ENCODE measurements at places on chromosomes 1 and 21. TPM values are rescaled to one million over a fixed set of nuclear protein-coding genes. Genes with fewer than 3 reads are reported as not detected.

DNA sequence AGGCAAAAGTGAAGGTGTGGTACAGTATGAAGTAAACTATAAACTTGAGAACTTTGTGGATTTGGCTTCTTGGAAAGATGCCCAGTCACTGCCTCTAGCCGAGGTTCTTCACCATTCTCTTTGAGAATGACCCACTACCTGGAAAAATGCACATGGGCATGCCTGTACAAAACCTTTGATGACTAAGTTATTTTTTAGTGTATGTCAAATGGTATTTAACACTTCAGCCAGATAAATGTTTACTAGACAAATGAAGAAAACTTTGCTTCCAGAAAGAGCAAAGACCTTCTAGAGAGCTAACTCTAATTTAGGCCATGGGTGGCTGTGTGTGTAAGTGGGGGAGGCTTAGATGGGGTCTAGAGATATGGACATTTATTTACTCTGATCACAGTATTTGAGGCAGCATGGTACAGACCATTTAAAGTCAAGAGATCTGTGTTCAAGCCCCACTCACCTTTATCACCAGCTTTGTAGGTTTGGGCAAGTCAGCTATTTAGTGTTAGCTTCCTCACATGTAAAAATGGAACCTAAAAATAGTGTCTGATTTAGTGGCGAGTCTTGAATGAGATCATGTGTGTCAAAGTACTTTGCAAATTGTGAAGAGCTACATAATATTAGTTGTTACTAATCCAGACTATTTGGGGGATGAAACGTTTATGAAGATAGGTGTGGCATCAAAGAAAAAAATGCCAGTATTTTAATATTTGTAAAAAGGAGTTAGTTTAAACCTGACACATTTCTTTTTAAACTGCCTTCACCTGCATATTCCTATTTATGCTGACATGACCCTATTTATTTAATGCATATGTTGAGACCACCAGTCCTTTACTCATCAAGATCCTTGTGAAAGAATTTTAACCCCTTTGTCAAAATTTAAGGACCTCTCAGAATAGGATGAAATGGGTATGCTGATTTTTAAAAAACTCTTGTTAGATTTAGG is 20.2 kb downstream of the NFYC start:
- no peaks in the 10 kb centered on the region for H3K27me3 ChIP-seq
- H3K36me3 ChIP-seq = no peaks in the 10 kb centered on the region
- H3K27ac ChIP-seq = peak overlapping the region; percentile 55

DNA sequence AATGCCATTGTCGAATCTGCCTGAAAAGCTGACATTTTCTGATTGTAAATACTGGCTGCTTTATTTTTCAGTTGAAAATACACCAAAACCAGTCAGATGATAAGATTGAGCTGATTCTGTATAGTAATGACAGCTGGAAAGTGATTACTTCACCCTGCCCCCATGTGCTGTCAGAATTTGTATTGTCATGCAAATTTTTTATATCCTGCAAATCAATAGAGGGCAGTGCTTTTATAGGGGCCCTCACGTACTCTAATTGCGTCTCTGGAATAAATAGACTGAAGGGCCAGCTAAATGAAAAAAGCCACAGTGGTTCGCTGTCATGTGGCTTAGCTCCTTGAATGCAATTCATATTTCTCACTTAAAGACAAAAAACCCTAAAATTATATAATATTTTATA is 208.6 kb downstream of the LHX8 start:
- no peak overlapping the region for H3K4me3 ChIP-seq
- no peaks in the 10 kb centered on the region for H3K36me3 ChIP-seq
- H3K27me3 ChIP-seq = no peaks in the 10 kb centered on the region
- no peak for DNase-seq

- peaks cover 33% of the 10 kb centered on the region for H3K4me1 ChIP-seq
- H3K27me3 ChIP-seq = no peaks in the 10 kb centered on the region
- H3K4me3 ChIP-seq = peak overlapping the region; percentile 86
- no peak for DNase-seq
Measured at GRCh38 chr21:42219606-42220137, 732 bp downstream of the ABCG1 start.

GRCh38 chr21:35164380-35164779 is 115.3 kb upstream of the RUNX1 start:
- H3K4me3 ChIP-seq = no peak overlapping the region
- H3K27me3 ChIP-seq = no peaks in the 10 kb centered on the region
- no peak overlapping the region for H3K27ac ChIP-seq
- no peaks in the 10 kb centered on the region for H3K36me3 ChIP-seq

- no peak overlapping the region for H3K27ac ChIP-seq
- no peaks in the 10 kb centered on the region for H3K27me3 ChIP-seq
- peaks cover 6% of the 10 kb centered on the region for H3K4me1 ChIP-seq
- H3K4me3 ChIP-seq = no peak overlapping the region
Measured at GRCh38 chr1:248805876-248806275, 19.8 kb downstream of the SH3BP5L start.

DNA sequence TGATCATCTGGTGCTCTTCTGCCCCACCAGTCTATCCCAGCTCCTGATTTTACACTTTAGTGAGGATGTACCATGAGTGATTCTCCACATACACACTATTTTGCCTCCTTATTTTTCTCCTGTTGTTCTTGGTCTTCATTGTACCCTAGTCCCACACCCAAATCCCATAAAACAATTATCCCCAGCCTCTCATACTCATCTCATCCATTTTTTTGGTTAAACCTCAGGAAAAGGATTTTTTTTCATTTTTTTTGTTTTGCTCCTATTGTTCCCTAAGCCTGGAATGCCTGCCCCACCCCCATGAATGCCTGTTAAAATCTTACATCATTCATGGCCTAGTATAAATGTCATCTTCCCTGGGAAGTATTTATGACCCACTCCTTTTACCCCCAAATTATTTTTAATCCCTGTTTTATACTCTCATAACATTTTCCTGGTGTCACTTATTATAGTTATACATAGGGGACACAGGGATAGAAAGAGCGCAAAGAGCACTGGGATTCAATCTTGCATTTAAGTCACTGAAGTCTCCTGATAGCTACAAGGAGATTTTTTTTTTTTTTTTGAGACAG is 4.9 kb upstream of the LINGO4 start:
- no peak overlapping the region for H3K27ac ChIP-seq
- H3K27me3 ChIP-seq = no peaks in the 10 kb centered on the region
- H3K4me3 ChIP-seq = no peak overlapping the region
- no peak for DNase-seq

DNA sequence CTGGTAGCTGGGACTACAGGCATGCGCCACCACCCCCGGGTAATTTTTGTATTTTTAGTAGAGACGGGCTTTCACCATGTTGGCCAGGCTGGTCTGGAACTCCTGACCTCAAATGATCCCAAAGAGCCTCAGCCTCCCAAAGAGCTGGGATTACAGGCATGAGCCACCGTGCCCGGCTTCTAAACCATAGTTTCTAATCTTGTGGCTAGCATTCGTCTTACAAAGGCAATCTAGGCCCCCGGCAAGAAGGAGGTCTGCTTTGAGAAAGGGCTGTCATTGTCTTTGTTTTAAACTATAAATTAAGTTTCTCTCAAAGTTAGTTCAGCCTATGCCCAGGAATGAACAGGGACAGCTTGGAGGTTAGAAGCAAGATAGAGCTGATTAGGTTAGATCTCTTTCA is 10.3 kb upstream of the L1TD1 start:
- no peaks in the 10 kb centered on the region for H3K4me1 ChIP-seq
- H3K36me3 ChIP-seq = no peaks in the 10 kb centered on the region
- no peak overlapping the region for H3K4me3 ChIP-seq
- no peak for DNase-seq
- no peak overlapping the region for H3K27ac ChIP-seq
- no peaks in the 10 kb centered on the region for H3K27me3 ChIP-seq

GRCh38 chr1:76289692-76290091 is 215.1 kb downstream of the ST6GALNAC3 start:
- DNase-seq = no peak
- H3K27ac ChIP-seq = no peak overlapping the region
- H3K4me3 ChIP-seq = no peak overlapping the region
- H3K36me3 ChIP-seq = no peaks in the 10 kb centered on the region

- no peaks in the 10 kb centered on the region for H3K27me3 ChIP-seq
- no peak overlapping the region for H3K4me3 ChIP-seq
- H3K27ac ChIP-seq = no peak overlapping the region
- DNase-seq = no peak
- H3K4me1 ChIP-seq = peaks cover 7% of the 10 kb centered on the region
- H3K36me3 ChIP-seq = no peaks in the 10 kb centered on the region
Measured at GRCh38 chr1:88877382-88877825, 14.0 kb downstream of the GTF2B start.

DNA sequence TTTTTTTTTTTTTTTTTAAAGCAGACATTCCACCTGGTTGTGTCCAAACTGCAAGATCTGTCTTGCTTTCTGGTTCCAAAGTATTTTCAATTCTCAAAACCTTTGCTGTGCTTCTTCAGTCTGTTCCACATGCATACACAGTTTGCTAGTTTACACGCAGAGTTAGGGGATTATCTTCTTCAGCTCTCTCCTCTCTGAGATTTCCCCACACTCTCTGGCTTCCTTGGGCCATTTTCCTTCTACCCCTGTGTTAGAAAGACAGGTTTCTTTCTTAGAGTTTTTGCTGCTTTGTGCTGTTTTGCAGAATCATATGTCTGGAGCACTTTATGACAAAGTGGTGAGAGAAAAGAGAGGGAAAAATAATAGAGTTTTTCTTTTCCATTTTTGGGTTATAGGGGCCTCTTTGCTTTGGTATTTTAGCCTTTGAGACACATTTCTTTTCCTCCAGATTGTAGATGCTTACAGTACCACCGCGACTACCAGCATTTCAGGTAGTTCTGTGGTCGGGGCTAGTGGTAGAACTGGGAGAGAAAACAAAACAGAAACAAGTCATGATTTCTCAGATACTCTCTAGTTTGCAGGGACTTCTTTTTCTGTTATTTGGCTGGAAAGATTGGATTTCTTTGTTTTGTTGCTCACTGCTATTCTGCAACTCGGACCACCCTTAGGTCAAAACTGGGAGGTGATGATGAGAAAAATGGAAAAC is 66.3 kb downstream of the RABGAP1L start:
- no peaks in the 10 kb centered on the region for H3K4me1 ChIP-seq
- no peaks in the 10 kb centered on the region for H3K27me3 ChIP-seq
- H3K4me3 ChIP-seq = no peak overlapping the region
- no peak overlapping the region for H3K27ac ChIP-seq
- DNase-seq = no peak

- H3K4me3 ChIP-seq = no peak overlapping the region
- no peaks in the 10 kb centered on the region for H3K36me3 ChIP-seq
- peaks cover 3% of the 10 kb centered on the region for H3K4me1 ChIP-seq
- H3K27ac ChIP-seq = no peak overlapping the region
- DNase-seq = no peak
Measured at GRCh38 chr1:183600634-183601033, 10.4 kb upstream of the NCF2 start.

DNA sequence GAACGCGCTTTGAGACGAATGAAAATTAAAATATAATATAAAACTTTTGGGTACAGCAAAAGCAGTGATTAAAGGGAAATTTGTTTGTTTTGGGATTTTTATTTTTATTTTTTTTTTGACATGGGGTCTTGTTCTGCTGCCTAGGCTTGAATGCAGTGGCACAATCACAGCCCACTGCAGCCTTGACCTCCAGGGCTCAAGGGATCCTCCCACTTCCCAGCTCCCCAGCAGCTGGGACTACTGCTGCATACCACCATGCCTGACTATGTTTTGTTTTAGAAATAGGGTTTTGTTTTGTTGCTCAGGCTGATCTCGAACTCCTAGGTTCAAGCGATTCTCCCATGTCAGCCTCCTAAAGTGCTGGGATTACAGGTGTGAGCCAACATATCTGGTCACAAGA is 30.3 kb downstream of the USP24 start:
- no peak overlapping the region for H3K4me3 ChIP-seq
- H3K4me1 ChIP-seq = no peaks in the 10 kb centered on the region
- H3K36me3 ChIP-seq = no peaks in the 10 kb centered on the region
- H3K27ac ChIP-seq = no peak overlapping the region

- no peak overlapping the region for H3K4me3 ChIP-seq
- DNase-seq = no peak
- no peak overlapping the region for H3K27ac ChIP-seq
- no peaks in the 10 kb centered on the region for H3K36me3 ChIP-seq
Measured at GRCh38 chr1:82538876-82539275, 738.1 kb downstream of the ADGRL2 start.

DNA sequence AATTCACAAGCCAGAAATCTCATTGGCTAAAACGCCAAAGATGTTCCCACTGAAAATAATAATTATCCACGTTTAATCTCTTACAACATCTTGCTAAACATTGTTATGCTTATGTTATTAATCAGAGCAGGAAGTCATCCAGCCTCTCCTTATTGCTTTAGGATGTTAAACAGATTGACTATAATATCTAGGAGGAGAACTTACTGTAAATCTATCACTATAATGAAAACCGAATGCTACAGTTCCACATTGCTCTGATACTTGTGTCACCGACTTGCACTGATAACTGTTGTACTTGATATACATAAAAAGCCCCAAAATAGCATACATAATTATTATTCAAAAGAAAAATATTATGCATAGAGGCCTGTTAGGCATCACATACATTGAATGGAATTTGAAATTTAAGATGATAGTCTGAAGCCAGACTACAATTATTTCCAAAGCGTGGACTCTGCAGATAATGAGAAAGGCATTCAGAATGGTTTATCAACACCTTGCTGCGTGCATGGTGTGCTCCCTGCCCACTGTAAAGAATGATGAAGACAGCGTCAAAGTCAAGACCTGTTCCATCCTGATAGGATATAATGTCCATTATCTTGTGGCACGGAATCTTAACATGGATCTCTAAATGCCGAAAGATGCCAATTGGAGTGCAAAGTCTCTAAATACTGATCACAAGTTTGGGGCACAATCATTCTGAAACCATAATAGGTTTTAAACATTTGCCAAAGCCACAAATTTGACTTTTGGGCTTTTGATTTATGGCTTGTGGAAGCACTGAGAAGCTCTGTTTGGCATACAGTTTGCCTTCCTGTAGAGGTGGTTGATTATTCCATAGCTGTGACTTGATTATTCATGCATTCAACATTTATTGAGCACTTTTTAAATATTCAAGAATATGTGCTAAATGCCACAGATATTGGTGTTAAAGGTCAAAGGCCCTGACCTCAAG is 71.3 kb downstream of the CRB1 start:
- no peak overlapping the region for H3K27ac ChIP-seq
- DNase-seq = no peak
- H3K4me3 ChIP-seq = no peak overlapping the region
- no peaks in the 10 kb centered on the region for H3K36me3 ChIP-seq
- no peaks in the 10 kb centered on the region for H3K4me1 ChIP-seq
- no peaks in the 10 kb centered on the region for H3K27me3 ChIP-seq

GRCh38 chr21:46059195-46059594 is 38.7 kb upstream of the COL6A2 start:
- H3K27ac ChIP-seq = peak overlapping the region; percentile 98
- no peak overlapping the region for H3K4me3 ChIP-seq
- H3K36me3 ChIP-seq = no peaks in the 10 kb centered on the region
- peaks cover 75% of the 10 kb centered on the region for H3K4me1 ChIP-seq
- no peak for DNase-seq

Gene KCND3
- 12.3 TPM for total RNA-seq

Gene SPOCD1
- 6.6 TPM for total RNA-seq

Gene MORN1
- total RNA-seq = 7.1 TPM

Gene ETV3L
- total RNA-seq = not detected

Gene ADGRB2
- total RNA-seq = 1.5 TPM

Gene MIXL1
- not detected for total RNA-seq

Gene MSH4
- 0.28 TPM for total RNA-seq

Gene PLA2G4A
- 5.2 TPM for total RNA-seq

Gene GNAT2
- total RNA-seq = not detected

Gene RBBP5
- 13.5 TPM for total RNA-seq

Gene TSNAX
- total RNA-seq = 42.0 TPM

Gene LEFTY2
- 6.2 TPM for total RNA-seq

Gene TIE1
- total RNA-seq = 23.7 TPM

Gene RAP1A
- 67.4 TPM for total RNA-seq
